ENCODE measurements at places on chromosomes 4 and X. TPM values are rescaled to one million over a fixed set of nuclear protein-coding genes. Genes with fewer than 3 reads are reported as not detected.

DNA sequence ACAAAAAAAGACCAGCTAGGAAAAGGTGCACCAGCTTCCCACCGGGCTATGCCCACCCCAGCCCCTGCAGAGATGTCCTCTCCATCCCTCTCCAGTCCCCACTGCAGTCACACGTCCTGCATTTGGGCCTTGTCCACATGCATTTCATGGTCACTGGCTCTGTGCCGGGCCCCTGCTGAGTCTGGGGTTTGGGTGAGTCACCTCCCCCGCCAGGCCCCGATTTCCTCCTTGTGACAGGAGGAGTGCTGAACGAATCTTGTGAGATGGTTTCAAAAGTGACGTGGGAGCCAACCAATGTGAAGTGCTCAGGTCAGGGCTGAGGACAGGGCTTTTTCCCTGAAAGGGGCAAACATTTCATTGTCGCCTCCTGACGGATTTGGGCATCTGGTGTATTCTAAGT is 7.1 kb downstream of the CPZ start:
- no peak for DNase-seq

DNA sequence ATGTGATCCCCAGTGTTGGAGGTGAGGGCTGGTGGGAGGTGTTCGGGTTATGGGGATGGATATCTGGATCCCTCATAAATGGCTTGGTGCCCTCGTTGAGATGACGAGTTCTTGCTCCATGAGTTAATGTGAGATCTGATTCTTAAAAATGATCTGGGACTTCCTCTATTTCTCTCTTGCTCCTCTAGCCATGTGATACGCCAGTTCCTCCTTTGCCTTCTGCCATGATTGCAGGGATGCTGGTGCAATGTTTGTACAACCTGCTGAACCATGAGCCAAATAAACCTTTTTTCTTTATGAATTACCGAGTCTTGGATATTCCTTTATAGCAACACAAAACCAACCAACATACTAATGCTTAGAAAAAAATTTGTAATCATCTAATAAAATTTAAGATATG is 56.6 kb downstream of the STAP1 start:
- DNase-seq: no peak

Gene GC
- total RNA-seq: not detected

DNA sequence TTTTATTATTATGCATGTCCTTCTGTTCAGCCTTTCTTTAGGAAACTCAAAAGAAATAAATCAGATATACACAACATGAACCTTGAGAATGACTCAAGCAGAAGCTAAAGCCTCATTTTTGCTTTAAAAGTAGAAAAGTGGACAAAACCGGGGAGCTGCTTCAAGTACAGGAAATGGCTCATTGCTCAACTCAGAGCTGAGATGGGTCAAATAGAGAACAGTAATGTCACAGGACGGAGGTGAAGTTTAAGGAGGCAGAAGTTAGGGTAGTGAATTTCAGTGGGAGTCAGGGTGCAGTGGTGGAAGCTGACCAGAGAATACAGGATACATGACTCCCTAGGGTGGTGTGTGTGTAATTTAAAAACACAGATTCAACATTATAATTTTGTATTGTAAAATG is 22.2 kb downstream of the PHKA2 start:
- no peak for DNase-seq

Gene RIPPLY1
- not detected for total RNA-seq

Gene LUZP4
- not detected for total RNA-seq

DNA sequence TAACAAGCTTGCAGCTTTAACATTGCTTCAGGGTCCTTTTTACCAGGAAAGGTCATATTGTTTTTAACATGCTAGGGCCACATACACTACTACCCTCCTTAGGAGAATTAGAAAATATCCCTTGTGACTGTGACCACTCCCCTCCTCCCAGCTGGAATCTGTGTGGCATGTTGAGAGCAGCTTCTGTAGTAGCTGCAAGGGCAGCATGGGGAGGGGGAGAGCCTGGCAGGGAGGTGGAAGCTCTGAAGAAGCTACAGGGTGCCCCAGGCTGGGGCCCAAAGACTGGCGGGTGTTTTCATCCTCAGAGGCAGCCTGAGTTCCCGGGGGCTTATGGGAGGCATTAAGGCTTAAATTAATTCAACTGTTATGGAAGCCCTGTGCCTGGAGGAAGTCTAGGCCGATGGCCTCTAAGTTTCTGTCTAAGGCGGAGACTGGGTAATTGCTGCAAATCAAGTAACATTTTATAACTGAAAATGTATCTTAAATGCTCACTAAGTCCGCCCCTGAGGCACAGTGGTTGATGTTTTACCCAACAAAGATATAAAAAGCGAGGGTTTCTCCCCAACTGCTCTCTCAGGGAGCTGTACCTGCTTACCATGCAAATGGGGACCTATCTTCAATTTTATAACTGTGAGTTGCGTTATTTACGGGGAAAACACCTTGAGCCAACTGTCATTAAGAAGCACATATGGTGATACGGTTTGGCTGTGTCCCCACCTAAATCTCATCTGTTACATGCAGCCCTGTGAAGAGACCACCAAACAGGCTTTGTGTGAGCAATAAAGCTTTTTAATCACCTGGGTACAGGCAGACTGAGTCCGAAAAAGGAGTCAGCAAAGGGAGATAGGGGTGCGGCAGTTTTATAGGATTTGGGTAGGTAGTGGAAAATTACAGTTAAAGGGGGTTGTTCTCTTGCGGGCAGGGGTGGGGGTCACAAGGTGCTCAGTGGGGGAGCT is 37.4 kb upstream of the STS start:
- DNase-seq: no peak

All from hematopoietic multipotent progenitor cell (in vitro differentiated cells).